WTC11 (cell line): ENCODE measurements at places on chromosomes 12 and 14. TPM values are rescaled to one million over a fixed set of nuclear protein-coding genes. Genes with fewer than 3 reads are reported as not detected.
A peak's percentile ranks its signal among the peaks of the same experiment; 100 is the strongest.

TMPRSS12 gene
- not detected in 3 replicates for total RNA-seq

BMAL2 gene
- total RNA-seq, result 11.1 to 16.2 TPM (median 13.6 TPM) in 3 replicates

KRT79 gene
- total RNA-seq, result not detected in 3 replicates

GRCh38 chr12:118274066-118274465, 98.6 kb downstream of the TAOK3 start:
- DNase-seq, result no peak
- peaks cover 3% of the 10 kb centered on the region for H3K4me1 ChIP-seq
- no peak overlapping the region for H3K27ac ChIP-seq
- H3K36me3 ChIP-seq, result 0 out of 2 replicates have a peak, but pooled peaks cover 2% of the 10 kb centered on the region

SRRM4 gene
- total RNA-seq, result 0.78 to 0.96 TPM (median 0.96 TPM) in 3 replicates

- no peak overlapping the region for H3K27ac ChIP-seq
- H3K36me3 ChIP-seq, result no peaks in the 10 kb centered on the region
- DNase-seq, result no peak
- H3K4me3 ChIP-seq, result no peak overlapping the region
- H3K27me3 ChIP-seq, result peaks cover 60% of the 10 kb centered on the region
These were observed 3.4 kb downstream of the SPX start for GRCh38 chr12:21529456-21529855.

- no peaks in the 10 kb centered on the region for H3K27me3 ChIP-seq
- no peak overlapping the region for H3K4me3 ChIP-seq
- no peak overlapping the region for H3K27ac ChIP-seq
- no peaks in the 10 kb centered on the region for H3K36me3 ChIP-seq
- no peak for DNase-seq
These were observed 90.3 kb downstream of the PELI2 start for GRCh38 chr14:56208520-56208919.

INHBE gene
- 3.2 to 5.0 TPM (median 3.3 TPM) in 3 replicates for total RNA-seq

DNA sequence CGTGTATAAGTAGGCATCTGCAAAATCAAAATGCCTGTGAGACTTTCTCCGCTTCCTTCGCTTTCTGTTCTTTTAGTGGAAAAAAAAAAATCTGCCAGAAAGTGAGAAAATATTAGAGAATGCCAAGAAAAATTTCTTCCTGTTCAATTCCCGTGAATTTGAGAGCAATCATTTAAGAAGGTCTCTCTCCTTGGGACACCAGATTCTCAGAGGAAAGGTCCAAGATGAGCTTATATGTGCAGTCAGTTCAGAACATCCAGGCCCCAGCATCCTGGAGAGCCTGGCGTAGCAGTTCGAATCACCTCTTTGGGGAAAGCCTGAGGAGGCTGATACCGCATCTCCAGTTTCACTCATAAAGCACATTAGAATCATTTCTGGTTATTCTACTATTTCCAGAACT, 912.8 kb downstream of the GALC start:
- no peak overlapping the region for H3K4me3 ChIP-seq
- H3K4me1 ChIP-seq, result peaks cover 46% of the 10 kb centered on the region
- no peaks in the 10 kb centered on the region for H3K36me3 ChIP-seq
- no peak for DNase-seq
- H3K27ac ChIP-seq, result no peak overlapping the region
- peaks cover 22% of the 10 kb centered on the region for H3K27me3 ChIP-seq

CD163L1 gene
- total RNA-seq, result 0.26 to 1.0 TPM (median 0.32 TPM) in 3 replicates

DDN gene
- 0.33 to 0.55 TPM (median 0.50 TPM) in 3 replicates for total RNA-seq

PAWR gene
- 397 to 512 TPM (median 493 TPM) in 3 replicates for total RNA-seq

DNA sequence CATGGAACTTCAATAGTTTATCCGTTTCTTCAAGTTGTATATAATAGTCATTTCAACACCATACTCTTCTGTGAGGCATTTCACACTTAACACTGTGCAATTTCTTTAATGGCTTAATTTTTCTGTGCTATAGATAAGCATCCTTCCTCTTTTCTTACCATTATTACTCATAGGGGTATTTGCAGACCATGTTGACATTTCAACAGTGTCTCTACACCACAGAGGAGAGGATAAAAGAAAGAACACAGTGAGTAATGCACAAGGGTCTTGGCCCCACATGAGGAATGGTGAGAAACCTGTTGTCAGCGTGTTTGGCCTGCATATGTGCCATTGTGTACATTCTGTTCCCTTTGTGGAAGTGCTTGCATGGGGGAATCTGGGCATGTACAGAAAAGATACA, 421.5 kb upstream of the MDGA2 start:
- no peak for DNase-seq
- H3K4me3 ChIP-seq, result no peak overlapping the region
- H3K27me3 ChIP-seq, result no peaks in the 10 kb centered on the region
- H3K36me3 ChIP-seq, result peaks cover 21% of the 10 kb centered on the region
- peaks cover 5% of the 10 kb centered on the region; the same call in 1 of the 2 replicates for H3K4me1 ChIP-seq
- H3K27ac ChIP-seq, result no peak overlapping the region

LIN7A gene
- 8.3 to 8.6 TPM (median 8.5 TPM) in 3 replicates for total RNA-seq

GRCh38 chr14:94542111-94542810, 19.0 kb upstream of the SERPINA4 start:
- no peaks in the 10 kb centered on the region for H3K36me3 ChIP-seq
- H3K27me3 ChIP-seq, result no peaks in the 10 kb centered on the region; the same call in 1 of the 2 replicates
- H3K27ac ChIP-seq, result no peak overlapping the region
- peaks cover 36% of the 10 kb centered on the region for H3K4me1 ChIP-seq
- no peak overlapping the region for H3K4me3 ChIP-seq

DNA sequence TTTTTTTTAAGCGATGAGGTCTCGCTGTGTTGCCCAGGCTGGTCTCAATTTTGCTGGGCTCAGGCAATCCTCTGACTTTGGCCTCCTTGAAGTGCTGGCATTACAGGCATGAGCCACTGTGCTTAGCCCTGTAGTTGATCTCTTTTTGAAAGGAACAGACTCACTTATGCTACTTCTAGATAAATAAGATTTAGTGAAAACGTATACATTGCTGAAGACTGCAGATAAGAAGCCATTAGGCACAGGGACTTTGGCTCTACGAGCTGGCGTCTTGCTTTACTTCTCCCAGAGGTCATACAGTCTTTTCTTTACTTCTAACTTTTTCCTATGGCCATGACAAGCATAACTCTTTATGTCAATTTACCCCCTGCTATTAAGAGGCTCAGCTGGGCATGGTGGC, 9.4 kb downstream of the PTGR2 start:
- H3K4me3 ChIP-seq, result no peak overlapping the region
- no peak overlapping the region for H3K27ac ChIP-seq
- peaks cover 32% of the 10 kb centered on the region for H3K36me3 ChIP-seq
- no peaks in the 10 kb centered on the region for H3K27me3 ChIP-seq
- DNase-seq, result no peak
- no peaks in the 10 kb centered on the region for H3K4me1 ChIP-seq

DNA sequence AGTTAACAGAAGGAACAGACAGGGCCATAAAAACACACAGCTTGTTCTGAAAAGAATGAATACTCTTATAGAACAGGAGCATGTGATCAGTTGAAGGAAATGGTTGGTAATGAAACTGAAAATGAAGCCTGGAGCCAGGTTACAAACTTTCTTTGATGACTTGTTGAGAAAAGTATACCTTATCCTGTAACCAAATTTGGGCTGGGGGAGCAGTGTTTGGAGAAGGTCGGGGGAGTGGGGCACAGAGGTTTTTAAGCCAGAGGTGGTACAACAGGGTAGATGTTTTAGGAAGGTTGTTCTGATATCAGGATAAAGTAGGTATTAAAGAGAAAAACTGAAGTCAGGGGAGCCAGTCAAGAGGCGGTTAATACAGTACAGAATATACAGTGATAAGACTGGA, 8.2 kb downstream of the GOLT1B start:
- peaks cover 19% of the 10 kb centered on the region for H3K36me3 ChIP-seq
- DNase-seq, result no peak
- no peak overlapping the region for H3K27ac ChIP-seq
- no peak overlapping the region for H3K4me3 ChIP-seq
- H3K27me3 ChIP-seq, result no peaks in the 10 kb centered on the region
- H3K4me1 ChIP-seq, result no peaks in the 10 kb centered on the region

PXMP2 gene
- 12.0 to 13.2 TPM (median 12.6 TPM) in 3 replicates for total RNA-seq

TAS2R13 gene
- 0.37 to 0.62 TPM (median 0.37 TPM) in 3 replicates for total RNA-seq

SERPINA12 gene
- total RNA-seq, result not detected in 3 replicates

DNA sequence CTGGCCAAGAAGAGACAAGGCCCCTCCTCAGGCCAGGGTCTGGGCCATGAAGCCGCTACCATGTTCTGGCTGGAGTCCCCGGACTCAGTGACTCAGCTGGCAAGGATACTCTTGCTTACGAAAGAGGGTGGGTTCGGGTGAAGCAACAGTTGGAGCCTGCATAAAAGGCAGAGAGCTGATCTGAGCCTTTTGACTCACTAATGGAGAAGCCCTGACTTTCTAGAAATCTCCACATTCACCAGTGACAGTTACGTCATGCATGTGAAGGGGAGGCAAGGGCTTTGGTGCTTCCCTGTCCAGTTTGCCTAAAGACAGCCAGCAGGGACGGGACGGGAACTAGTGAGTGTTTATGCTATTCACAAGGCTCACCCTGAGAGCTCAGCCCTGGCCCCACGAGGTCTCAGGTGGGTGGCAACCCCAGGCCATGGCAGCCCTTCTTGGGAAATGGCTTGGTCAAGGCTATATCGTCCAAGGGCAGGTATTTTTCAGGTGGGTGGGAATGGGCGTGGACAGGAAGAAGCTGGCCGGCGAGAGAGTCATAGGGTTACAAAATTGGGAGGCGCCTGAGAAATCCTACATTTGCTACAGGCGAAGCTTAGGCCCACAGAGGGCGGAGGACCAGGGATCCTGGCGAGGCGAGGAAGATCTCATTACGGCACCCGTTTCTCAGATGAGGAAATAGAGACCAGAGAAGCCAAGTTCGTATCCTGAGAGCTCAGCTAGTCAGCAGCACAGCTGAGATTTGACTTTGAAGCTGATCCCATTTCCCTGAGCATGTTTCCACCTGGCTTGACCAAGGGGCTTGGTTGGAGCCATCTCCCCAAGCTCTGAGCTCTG, 314.6 kb downstream of the BCL11B start:
- no peaks in the 10 kb centered on the region for H3K36me3 ChIP-seq
- no peak overlapping the region for H3K27ac ChIP-seq
- DNase-seq, result no peak
- H3K27me3 ChIP-seq, result no peaks in the 10 kb centered on the region

GRCh38 chr14:32677129-32677780, 261.4 kb upstream of the NPAS3 start:
- no peak overlapping the region for H3K4me3 ChIP-seq
- no peaks in the 10 kb centered on the region for H3K36me3 ChIP-seq
- no peak for DNase-seq
- H3K4me1 ChIP-seq, result no peaks in the 10 kb centered on the region

LALBA gene
- total RNA-seq, result not detected in 3 replicates

DNA sequence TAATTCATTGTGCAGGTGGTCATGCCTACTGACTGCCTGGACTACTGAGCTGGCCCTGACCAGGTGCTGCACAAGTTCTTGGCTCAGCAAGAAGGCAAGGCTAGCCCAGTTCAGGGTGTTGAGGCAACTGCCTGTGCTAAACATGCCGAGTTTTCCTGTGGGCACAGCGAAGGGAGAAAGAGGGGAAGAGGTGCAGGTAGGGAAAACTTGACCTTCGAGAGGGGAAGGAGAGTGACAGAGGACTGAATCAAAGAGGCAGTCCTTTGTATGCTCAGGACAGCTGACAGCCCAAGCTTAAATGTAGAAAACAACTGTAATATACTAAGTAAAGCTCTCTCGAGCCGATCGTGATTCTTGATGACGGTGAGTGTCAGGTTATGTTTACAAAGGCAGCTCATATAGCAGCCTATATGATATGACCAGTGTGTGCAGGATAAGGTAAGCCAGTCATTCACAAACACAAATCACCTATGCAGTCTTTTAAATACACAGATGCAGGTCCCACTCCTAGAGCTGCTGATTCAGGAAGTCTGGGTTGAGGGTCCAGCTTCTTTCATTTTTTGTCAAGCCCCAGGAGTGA, 2.6 kb downstream of the IRAK3 start:
- peaks cover 4% of the 10 kb centered on the region; the same call in 1 of the 2 replicates for H3K36me3 ChIP-seq
- no peak overlapping the region for H3K27ac ChIP-seq
- H3K27me3 ChIP-seq, result peaks cover 51% of the 10 kb centered on the region
- H3K4me3 ChIP-seq, result no peak overlapping the region

PDZRN4 gene
- 0.09 TPM in 1 of 3 replicates, not detected in the others for total RNA-seq

GRCh38 chr12:110680032-110680431, 8.9 kb downstream of the HVCN1 start:
- peaks cover 3% of the 10 kb centered on the region for H3K4me1 ChIP-seq
- peaks cover 2% of the 10 kb centered on the region; the same call in 1 of the 2 replicates for H3K27me3 ChIP-seq
- no peak for DNase-seq
- no peak overlapping the region for H3K4me3 ChIP-seq

- peaks cover 5% of the 10 kb centered on the region for H3K27me3 ChIP-seq
- no peak overlapping the region for H3K27ac ChIP-seq
- DNase-seq, result peak; percentile 74
- no peaks in the 10 kb centered on the region for H3K36me3 ChIP-seq
- peaks cover 51% of the 10 kb centered on the region for H3K4me1 ChIP-seq
These were observed 848 bp downstream of the CTDSP2 start for GRCh38 chr12:57845478-57846284.

IFNG-AS1 gene
- total RNA-seq, result not detected in 3 replicates

DNA sequence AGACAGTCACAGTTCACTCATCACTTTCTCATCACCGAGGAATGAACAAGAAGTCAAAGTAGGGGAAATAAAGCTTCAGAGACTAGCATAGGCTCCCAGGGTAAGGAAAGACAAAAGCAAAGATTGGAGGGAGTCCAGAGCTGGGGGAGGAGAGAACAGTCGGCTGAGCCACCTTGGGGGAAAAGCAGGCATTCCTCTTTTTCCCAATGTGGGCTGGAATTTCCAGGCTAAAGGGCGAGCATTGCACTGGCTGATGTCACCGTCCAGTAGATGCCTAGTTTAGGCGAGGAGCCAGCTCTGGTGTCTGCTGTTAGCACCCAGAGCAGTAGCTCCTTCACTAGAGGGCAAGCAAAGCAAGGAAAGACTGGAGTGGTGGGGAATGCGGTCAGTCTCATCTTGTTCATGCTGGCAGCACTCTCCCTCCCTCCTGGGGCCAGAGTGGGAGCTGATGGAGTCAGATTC, 8.5 kb upstream of the KRT75 start:
- H3K27ac ChIP-seq, result peak overlapping the region; percentile 43
- H3K36me3 ChIP-seq, result no peaks in the 10 kb centered on the region
- H3K4me1 ChIP-seq, result peaks cover 22% of the 10 kb centered on the region
- H3K27me3 ChIP-seq, result no peaks in the 10 kb centered on the region

DNA sequence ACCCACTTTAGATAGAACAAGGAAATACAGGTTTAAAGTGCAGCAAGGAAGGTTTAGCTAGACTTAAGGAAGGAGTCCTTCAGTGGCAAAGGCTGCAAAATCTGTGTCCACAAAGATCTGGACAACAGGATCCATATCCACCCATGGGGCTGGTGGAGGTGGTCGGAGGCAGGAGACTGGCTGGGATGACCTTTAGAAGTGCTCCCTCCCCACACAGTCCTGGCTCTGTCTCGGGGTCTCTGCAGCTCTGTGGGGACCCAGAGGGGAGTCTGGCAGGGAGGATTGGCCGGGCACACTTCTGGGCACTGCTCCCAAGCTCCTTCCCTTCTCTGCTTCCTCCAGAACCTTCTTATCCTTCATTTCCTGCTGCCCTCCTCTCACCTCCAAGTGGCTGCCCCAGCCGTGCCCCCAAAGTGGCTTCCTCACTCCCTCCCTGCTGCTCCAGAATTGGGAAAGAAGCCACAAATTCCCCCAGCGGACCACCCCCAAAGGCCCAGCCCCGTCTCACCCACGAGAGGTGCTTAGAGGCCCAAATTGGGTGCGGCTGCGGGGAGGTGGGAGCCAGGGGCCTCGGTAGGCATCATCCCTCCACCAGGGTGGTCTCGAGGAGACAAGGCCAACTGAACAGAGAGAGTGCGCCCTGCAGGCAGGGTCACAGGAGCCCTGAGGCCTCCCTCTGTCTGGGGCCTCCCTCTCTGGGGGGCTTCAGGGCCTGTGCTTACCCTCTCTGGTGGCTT, 21.9 kb upstream of the PGF start:
- no peak overlapping the region for H3K27ac ChIP-seq
- peaks cover 38% of the 10 kb centered on the region for H3K4me1 ChIP-seq
- no peaks in the 10 kb centered on the region for H3K36me3 ChIP-seq
- H3K4me3 ChIP-seq, result no peak overlapping the region
- no peak for DNase-seq
